ENCODE measurements at places on chromosomes 7 and 10.

DNA sequence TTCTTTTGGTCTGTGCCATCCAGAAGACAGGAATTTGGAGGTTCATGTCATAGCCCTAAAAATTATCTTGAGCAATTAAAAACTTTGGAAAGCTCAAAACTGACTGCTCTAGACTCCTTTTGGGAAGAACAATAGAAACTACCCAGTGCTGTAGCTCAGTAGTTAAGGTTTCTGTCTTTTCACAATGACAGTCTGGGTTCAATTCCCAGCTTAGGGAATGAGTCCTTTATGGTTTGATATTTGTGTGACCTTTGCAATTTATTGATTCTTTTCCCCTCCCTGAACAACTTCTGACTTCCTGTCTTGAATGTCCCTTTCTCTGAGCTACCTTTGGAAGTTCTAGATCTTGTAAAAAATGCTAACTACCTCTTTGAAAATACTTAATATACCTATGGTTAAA lies 603.3 kb upstream of the IGFBP3 start:
- DNase-seq, result no peak

GRCh38 chr10:30756151-30756550 lies 126.6 kb upstream of the LYZL2 start:
- DNase-seq, result no peak

DNA sequence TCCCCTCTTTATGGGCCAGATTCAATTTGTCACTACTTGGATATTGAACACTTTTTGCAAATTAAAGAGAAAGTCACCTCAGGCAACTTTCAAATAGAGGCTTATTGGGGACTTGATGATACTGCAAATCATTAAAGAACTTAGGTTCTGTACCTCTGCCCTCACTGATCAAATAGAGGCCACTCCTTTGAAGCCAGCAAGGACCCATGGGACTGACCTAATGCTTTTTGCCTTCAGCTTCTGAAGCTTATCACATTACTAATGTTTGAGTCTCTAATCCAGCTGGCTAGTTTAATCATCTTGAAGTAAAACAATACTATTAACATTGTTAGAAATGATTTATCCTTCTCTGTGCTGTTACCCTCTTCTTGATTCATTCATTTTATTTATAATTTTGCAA lies 93.0 kb upstream of the ZNF800 start:
- DNase-seq, result no peak

GRCh38 chr10:126302826-126303665 lies 85.2 kb downstream of the ADAM12 start:
- DNase-seq, result no peak

- no peak for DNase-seq
Observed at GRCh38 chr10:59354434-59354833, 7.9 kb downstream of the FAM13C start.

- no peak for DNase-seq
Observed at GRCh38 chr7:41139789-41140188, 563.1 kb downstream of the INHBA start.

- no peak for DNase-seq
Observed at GRCh38 chr7:33792041-33792440, 113.3 kb upstream of the BMPER start.

- DNase-seq, result peak; percentile 68
Observed at GRCh38 chr7:82319674-82320118, 123.9 kb downstream of the CACNA2D1 start.

GRCh38 chr7:157795643-157796042 lies 458.8 kb downstream of the DNAJB6 start:
- DNase-seq, result no peak

- DNase-seq, result no peak
Observed at GRCh38 chr7:47513741-47514241, 68.1 kb downstream of the TNS3 start.

DNA sequence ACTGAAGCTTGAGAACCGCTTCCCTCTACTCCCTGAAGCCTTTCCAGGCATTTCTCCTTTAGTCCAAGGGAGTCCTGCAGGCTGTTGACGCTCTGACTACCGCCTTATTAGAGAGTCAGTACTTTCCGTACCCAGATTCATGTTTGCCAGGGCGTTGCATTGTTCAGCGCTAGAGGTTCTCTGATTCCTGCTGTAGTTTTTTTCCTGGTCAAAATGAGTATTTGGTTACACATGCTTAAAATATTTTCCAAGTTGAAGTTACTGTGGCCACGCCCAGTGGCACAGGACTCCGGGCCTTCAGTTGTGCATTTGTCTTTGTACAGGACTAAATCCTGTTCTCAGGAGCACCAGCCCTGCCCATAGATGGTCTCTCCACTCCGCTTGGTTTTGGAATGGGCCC lies 7.9 kb downstream of the MTURN start:
- no peak for DNase-seq

DNA sequence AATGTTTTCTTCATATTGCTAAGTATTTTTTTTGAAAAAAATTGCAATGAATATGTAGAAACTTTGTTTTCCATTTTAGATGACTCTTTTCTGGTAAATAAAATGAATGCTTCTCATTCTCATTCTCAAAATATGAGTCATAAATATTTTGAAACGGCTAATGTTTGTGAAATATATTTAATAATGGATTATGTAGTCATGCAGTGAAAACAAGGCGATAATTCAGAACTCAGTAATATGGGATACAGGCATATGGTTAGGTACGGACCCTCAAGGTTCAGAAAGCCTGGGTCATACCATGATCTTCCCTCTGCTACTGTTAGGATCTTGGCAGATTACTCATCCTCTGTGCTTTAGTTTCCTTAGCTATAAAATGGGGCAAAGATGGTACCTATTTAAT lies 46.2 kb upstream of the SLC39A12 start:
- DNase-seq, result no peak

DNA sequence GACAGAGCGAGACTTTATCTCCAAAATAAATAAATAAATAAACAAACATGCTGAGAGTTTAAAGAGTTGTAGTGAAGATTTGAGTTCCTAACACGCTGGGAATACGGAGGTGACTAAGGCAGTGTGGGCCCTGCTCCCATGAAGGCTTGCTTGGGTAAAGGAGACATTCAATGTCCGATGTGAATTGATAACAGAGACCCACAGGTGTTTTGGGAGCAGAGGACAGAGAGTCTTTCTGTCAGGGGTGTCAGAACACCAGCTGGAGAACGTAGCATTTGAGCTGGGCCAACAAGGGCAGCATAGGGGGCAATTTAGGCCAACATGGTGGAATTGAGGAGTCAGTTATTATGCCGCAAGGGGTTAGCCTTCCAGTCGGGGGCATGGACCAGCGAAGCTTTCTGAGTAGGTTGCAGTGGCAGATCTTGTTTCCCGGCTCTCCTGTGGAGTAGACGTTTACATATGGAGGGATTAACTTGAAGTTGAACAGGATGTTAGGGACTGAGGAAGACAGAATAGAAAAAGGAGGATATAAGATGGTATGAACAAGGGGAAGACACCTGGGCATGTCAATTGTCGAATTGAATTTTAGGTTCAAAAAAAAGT lies 5.6 kb downstream of the PROSER2 start:
- DNase-seq, result no peak

GRCh38 chr10:110221721-110222261 lies 14.4 kb downstream of the MXI1 start:
- DNase-seq, result peak; percentile 56

GRCh38 chr7:141193066-141193465 lies 119.2 kb downstream of the TMEM178B start:
- no peak for DNase-seq

DNA sequence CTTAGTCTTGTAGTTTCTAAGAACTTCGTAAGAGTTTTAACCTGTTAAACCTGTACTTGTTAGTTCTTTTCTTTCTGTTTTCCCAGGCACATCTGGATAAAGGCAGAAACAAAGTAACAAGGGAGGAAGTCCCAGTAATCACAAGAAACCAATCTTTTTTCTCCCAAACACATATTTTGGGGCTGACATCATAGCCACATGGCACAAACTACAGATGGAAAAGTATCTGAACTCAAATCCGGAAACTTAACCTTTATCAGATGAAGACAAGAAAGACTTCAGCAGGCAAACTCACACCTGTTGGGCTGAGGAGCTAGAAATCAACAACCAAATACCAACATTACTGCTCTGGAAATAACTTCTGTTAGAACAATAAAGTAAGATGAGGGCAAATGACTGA lies 67.1 kb downstream of the CUBN start:
- DNase-seq, result no peak

GRCh38 chr10:32971536-32972091 lies 13.6 kb upstream of the ITGB1 start:
- peak; percentile 65 for DNase-seq

DNA sequence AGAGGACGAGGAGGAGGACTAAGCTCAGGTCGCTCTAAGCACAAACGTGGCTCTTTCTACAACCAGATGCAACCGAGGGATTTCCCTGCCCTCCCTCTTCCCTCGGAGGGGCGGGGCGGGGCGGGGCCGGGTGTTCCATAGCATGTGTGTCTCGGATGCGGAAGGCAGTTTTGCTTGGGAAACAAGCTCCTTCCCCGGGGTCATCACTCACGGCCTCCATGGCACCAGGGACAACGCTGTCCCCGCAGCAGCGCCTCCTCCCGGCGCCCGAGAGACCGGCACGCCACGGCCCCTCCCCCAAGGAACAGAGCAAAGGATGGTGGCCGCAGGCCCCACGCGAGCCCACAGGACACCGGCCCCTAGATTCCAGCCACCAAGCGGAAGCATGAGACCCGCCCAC lies 110.5 kb downstream of the PAXIP1 start:
- no peak for DNase-seq

DNA sequence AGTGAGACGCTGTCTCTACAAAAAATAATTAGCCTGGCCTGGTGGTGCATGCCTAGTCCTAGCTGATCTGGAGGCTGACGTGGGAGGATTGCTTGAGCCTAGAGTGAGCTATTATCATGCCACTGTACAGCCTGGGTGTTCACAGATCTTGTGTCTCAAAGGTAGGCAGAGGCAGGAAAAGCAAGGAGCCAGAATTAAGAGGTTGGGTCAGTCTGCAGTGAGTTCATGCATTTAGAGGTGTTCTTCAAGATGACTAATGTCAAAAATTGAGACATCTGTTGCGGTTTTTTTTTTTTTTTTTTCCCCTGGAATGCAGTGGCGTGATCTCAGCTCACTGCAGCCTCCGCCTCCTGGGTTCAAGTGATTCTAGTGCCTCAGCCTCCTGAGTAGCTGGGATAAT lies 5.4 kb downstream of the PPIA start:
- DNase-seq, result no peak

GRCh38 chr10:100882252-100882651 lies 30.5 kb upstream of the SLF2 start:
- DNase-seq, result no peak

- DNase-seq, result no peak
Observed at GRCh38 chr10:48751730-48752129, 67.1 kb downstream of the WDFY4 start.

DNA sequence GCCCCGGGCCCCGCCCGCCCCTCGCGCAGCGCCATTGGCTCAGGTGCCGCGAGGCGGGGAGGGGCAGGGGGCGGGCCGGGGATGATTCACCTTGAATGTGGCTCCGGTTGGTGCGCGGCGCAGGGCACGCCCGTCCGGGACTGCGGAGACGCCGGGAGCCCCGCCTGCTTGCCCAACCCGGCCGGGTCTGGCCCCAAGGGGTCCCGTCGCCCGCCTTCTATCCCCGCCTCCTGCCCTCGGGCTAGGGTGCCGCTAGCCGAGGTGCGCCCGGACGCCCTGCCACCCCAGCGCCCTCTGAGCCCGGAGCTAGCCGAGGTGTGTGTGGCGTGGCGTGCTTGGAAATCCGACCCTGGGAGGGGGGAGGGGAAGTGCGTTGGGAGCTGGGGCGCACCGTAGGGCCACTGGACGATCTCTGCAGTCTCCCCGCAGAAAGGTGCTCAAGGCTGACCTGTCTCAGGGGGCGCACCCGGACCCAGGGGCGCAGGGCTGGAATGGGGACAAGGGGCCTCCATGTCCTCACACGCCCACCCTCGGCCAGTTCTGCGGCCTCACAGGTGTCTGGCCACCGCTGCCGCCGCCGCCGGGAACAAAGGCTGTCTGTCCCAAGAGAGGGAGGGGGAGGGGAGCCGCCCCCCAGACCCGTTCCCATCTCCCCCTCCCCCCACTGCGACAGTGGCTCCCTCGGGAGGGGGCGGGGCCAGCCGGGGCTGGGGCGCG lies 168.9 kb downstream of the NRF1 start:
- peak; percentile 82 for DNase-seq

GRCh38 chr10:101130984-101131961 lies at the start of gene TLX1:
Gene TLX1 (plus strand): TSS chr10:101131300. CDS start chr10:101131542, 242 bp downstream.
- peak; percentile 58 for DNase-seq

DNA sequence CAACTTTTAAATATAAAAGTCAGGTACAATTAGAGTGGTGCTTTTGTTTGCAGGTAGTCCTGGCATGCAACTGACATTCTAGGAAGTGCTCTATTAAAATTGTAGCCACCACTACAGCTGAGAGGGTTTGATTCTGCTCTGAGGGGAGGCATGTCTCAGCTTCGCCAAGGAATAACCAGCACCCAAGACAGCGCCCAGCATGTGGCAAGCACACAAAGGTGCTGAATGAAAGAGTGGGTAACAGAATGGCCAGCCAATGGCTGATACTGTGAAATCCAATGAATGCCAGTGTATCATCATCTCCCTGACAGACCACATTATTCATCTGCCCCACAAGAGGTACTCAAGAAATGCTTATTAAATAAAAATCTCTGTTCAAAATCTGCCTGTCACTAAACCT lies 6.9 kb downstream of the PARP12 start:
- DNase-seq, result no peak

- DNase-seq, result no peak
Observed at GRCh38 chr10:59536167-59537014, 173.3 kb downstream of the SLC16A9 start.

DNA sequence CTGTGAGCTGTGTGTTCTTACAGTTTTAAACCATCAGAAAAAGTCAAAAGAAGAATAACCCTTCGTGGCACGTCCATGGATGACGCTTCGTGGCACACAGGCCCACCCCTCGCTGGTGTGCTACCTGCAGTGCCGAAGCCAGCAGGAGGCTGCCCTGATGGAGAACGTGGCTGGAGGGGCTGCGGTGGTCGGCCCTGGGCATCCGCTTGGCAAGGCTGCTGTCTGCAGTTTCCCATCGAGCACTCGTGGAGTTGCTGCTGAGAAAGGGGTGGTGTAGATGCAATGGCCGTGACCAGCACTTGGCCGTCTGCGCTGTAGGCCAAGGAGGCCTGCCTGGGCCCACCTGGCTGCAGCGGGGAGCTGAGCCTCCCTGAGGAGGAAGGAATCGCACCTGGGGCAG lies 3.2 kb upstream of the ADGRA1 start:
- DNase-seq, result no peak

DNA sequence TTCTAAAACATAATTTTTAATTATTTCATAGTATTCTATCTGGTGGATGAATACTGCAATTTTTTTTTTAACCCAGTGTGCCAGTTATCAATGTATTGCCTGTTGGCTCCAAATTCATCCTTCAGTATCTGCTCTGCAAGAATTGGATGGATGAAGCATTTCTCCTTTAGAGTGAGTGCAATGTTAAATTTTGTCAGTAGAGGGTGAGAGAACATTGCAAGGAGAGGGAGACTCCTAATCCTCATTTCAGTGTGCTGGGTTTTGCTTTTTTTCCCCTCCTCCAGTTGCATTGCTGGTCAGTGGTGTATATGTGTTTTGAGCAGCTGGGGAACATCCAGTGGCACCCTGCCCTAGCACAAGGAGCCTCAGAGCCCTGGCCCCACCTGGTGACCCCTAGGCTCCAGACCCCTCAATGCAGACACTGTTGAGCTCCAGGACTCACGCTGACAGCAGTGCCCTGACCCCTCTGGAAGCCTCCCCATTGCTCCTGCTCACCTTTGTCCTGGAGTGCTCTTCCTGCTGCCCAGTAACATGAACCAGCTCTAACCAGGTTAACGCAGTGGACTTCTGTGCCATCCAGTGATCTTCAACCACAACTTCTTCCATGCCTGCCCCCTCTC lies 199.4 kb downstream of the USP6NL start:
- DNase-seq, result no peak
